ENCODE measurements at places on chromosomes 1 and 21. TPM values are rescaled to one million over a fixed set of nuclear protein-coding genes. Genes with fewer than 3 reads are reported as not detected.

DNA sequence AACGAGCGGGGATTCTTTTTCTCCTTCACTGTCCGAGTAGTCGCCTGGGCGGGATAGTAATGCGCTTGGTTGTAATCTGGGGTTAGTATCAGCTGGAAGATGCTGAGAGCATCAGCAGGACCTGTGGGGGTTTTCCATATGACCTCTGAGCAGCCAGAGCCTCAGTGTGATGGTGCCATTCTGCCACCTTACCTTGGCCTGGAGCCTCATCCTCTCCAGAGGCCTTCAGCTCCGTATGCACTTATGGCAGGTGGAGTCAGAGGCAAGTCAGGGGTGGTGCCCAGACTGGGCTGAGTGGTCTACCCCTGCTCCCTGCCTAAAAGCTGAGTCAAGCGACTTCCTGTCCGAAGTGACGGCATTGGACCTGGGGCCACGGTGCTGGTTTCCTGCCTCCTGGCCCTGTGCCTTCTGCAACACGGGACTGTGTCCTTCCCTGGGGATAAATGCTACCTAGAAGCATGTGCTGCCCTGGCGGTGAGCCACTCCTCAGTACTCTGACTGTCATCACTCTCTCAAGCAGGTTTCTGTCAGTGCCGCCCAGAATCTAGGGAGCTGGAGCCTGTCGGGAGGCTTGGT, 24.7 kb downstream of the TENT5C start:
- peak; percentile 44 for DNase-seq

- peak; percentile 54 for DNase-seq
Measured at GRCh38 chr1:201085902-201086735, 26.1 kb downstream of the CACNA1S start.

DNA sequence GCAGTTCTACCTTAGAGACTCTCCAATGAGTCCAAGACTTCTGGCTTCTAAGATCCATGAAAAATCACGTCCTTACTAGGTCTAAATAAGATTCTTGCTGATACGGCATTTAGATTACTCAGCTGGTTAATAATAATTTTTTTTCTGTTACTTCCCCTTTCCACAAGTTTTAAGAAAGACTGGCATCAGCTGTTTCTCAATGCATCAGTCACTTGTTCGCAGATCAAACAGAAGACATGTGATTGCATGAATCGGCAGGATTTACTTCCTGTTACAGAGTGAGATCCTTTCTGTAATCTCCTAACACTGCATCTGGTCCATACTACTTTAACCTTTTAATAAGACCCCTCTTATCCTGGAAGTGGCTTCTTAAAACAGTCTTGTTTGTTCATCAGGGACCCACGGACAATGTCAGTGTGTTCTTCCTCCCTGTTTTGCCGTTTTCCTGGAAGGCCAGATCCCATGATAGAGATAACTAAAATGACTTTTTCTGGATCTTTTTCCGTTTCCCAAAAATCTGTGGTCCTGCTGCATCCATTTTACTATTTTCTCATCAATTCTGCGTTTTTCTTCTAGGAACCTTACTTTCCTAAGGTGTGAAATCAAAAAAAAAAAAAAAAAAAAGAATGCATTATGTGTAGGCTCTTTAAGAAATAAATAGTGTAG, 6.1 kb downstream of the NPL start:
- no peak for DNase-seq

- peak; percentile 35 for DNase-seq
Measured at GRCh38 chr1:23483321-23484252, at the start of gene ASAP3. Gene ASAP3 (minus strand): TSS chr1:23484179. CDS start chr1:23484133, 46 bp downstream.

- DNase-seq = no peak
Measured at GRCh38 chr1:168085401-168085872, 51.3 kb downstream of the GPR161 start.

DNA sequence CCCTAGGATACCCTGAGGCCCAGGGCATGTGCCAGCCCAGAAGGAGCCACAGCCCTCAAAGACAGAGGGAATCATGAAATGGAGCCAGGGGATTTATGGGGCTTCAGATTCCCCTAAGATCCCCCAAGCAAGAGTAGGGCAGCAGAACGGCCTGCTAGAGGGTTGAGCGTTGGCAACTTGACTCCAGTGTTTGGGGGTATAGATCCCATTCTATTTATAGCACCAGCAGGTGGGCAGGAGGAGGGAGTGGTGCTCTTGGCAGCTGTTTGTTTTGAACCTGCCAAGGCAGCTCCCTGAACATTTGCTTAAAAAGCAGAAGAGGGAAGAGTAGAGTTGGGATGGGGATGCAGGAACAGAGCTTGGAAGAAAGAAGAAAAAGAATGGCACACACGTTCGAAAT, 33.7 kb downstream of the GLUL start:
- DNase-seq = no peak

- no peak for DNase-seq
Measured at GRCh38 chr1:95953015-95953414, 719.0 kb downstream of the RWDD3 start.

- DNase-seq = no peak
Measured at GRCh38 chr1:21518774-21519455, 9.7 kb downstream of the ALPL start.

DNA sequence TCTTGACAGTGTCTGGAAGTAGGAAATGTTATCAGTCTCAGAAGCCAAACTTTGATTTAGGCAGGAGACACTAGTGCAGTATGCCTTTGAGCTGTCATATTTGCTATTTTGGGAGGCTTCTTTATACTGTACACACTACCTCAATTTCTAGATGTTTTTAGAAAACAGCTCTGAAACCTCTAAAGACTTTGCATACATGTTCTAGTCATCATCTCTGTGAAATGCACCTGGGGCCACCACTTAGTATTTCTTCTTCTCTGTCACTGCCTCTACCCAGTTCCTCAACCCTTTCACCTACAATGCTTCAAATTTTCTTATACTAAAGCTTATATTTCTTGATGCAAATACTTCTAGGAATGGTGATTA, 29.1 kb upstream of the PLA2G4A start:
- DNase-seq = no peak

GRCh38 chr1:8825985-8826481, 8.6 kb upstream of the RERE start:
- peak; percentile 85 for DNase-seq

- DNase-seq = peak; percentile 68
Measured at GRCh38 chr1:63593886-63594605, 835 bp downstream of the PGM1 start.

DNA sequence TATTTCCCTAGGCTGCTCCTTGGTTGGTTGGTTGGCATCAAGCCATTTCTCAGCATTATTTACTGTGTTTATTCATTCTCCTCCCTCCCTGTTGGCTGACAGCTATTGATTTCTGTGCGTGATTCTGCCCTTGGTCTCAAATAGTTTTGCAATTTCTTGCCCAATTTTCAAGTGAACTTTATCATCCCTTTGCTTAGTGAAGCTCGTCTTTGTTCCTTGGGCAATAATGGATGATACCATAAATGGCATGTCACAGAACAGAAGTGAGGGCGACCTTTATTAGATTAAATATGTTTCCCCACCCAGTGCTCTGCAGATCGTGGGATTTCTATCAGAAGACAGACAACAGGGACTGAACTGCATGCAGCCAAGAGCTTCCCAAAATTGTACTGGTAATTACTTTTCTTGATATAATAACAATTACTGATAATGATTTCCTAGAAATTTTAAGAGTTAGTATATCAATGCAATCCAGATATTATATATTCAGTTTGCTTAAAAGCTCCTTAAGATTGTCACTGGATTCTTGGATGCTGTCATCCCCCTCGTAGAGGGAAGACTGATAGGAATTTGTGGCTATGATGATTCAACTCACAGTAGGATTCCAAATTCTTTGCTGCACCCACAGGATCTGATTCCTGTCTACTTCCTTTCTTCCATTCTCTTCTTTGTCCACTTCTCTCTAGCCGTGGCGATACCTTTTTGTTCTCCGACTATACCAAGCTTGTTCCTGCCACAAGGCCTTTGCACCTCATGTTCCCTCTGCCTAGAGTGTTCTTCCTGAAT, 122.1 kb upstream of the KAZN start:
- peak; percentile 54 for DNase-seq

- DNase-seq = peak; percentile 39
Measured at GRCh38 chr1:242524571-242525359, at the start of gene PLD5. Gene PLD5 (minus strand): TSS chr1:242524697.

GRCh38 chr1:116971965-116972673, 29.4 kb upstream of the CD101 start:
- peak; percentile 47 for DNase-seq

DNA sequence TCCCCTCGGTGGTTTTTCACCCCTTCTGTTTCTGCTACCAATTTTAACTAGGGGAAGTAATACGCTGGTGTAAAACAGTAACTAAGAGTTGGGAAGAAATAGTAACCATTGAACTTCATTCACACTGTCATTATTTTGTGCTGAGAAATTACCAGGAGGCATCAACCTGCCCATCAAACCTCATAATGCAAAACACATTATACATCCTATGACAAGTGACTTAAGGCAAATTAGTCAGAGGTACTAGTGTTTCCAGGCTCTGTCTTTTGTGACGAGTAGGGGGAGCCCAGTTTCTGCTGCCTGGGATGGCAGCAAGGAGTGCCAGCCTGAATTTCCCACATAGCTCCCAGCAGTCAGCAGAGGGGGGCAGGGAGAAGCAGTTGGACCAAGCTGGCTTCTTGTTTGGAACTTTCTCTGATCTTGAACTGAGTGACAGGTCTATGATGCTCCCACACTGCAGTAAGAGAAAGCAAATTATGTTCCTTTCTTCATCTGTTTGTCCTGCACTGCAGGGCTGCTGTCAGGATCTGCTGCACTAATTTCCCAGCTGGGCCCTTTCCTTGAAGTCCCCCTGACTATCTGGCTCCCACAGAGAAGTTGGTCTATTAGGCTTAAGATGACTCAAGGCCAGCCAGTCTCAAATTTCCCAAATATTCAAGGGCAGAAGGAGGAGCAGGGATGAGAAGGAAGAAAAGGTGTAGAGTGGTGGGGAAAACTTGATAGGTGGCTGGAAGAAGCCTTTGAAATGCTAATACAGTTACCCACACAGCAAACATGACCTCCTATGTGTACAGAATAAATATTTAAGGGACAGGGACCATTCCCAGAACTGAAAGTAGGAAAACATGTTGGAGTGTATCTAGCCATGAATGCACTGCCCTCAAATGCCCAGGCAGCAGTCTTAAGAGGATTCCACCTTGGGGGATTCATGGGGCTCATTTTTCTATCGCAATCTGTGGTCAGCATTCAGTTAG, 322.8 kb downstream of the SEC16B start:
- DNase-seq = no peak

DNA sequence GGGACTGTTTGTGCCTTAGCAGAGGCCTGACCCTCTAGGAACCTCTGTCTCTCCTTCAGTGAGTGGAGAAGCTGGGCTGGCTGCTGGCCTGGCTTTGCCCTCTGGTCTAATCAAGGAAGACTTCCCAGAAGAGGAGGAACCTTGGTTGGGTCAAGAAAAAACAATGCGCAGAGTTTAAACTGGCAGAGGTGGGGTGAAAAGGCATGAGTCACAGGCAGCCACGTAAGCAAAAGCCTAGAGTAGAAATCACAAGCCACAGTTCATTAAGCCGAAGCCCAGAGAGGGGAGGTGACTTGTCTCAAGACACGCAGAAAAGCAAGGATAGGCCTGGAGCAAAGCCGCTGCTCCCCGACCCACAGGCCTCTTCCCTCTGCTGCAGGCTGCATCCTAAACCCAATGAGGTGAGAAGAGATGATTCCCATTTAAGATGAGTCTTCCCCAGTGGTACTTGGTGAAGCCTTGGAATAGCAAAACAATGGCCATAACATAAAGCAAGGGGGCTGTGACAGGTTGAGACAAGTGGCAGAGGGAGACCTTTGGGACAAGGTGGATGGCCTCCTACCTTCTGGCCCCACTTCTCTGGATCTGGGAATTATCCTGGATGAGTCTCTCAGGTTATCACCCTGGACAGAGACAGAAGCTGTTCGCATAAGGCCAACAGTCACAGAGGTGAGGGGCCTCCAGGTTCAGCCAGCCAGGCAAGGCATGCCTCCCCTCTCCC, 7.7 kb downstream of the PDZK1IP1 start:
- peak; percentile 79 for DNase-seq

DNA sequence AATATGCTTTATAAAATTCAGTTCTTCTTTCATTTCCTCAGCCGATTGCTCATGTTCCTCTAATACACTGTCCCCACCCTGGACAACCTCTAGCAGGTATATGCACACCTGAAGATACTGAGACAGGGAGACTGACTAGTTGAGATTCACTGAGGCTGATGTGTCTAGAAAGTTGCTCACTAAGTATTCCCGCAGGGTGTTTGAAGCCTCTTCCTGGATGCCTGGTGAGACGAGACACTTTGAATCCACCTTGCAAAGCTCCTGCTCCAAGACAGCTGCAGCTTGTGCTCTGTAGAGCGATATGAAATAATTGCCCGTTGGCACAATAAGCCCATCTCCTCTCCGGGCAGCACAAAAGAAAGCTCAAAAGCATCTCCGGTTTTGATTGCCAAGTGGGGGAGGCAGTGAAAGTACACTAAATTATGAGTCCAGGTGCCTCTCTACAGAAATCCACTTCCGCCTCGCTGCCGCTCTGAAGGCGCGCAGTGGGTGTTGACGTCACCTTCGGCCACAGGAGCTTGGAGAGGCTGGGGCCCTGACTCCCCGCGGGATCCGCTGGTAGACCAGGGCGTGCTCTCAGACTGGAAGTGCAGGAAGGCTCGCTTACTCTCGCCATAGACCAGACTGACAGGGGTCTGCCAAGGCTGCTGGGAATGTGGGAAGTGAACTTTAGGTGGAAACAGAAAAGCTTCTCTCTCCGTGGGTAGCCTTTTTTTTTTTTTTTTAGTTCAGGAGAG, 46.3 kb downstream of the GPA33 start:
- peak; percentile 90 for DNase-seq

- no peak for DNase-seq
Measured at GRCh38 chr1:55773211-55773940, 558.2 kb upstream of the USP24 start.

- no peak for DNase-seq
Measured at GRCh38 chr1:225944951-225945350, 3.9 kb upstream of the LEFTY2 start.

DNA sequence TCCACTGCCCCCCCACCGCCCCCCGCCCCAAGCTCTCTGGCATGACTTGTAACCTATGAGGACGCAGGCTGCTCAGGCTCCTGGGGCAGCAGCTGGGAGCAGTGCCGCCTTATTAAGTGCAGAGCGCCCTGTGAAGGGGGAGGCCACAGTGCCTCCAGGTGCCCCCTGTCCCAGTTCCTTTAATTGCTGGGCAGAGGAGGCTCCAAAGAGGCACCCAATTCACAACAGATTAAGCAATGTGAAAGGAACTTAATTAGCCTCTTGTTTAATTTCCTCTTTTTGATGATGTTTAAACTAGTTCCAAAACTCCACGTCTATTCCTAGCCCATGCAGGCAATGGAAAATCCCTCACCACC, 3.0 kb downstream of the RXFP4 start:
- no peak for DNase-seq

DNA sequence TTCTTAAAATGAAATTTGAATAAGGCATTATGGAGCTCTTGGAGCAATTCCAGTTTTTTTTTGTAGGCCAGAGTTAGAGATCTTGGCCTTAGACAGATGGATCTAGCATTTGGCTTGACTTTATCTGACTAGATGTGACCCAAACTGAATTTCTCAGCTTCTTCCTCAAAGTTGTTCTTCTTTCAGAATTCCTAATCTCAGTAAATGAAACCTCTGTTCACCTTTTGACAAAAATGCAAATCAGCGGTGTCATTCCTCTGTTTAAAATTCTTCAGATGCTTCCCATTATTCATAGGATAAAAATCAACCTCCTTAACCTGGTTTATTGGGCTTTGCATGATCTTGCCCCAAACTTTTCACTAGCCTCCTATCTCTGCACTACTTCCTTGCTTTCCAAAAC, 177.6 kb downstream of the RASAL2 start:
- no peak for DNase-seq

The RAB42 gene
- 8.8 TPM for total RNA-seq

The TP73 gene
- total RNA-seq = 0.89 TPM

The DISP1 gene
- 7.3 TPM for total RNA-seq

The CELA2A gene
- not detected for total RNA-seq

The CELA3A gene
- total RNA-seq = not detected

The SEMA4A gene
- 0.29 TPM for total RNA-seq

The RNF223 gene
- not detected for total RNA-seq

The SH2D1B gene
- total RNA-seq = 1.1 TPM

Measured in Daoy (cell line).